A549 (cell line): ENCODE measurements at places on chromosomes 16 and 17.

GRCh38 chr16:53054670-53055485, at the start of gene CHD9:
Gene CHD9 (plus strand): TSS chr16:53054991. CDS start chr16:53156090, 101,099 bp downstream.
- DNase-seq: peak; percentile 83

DNA sequence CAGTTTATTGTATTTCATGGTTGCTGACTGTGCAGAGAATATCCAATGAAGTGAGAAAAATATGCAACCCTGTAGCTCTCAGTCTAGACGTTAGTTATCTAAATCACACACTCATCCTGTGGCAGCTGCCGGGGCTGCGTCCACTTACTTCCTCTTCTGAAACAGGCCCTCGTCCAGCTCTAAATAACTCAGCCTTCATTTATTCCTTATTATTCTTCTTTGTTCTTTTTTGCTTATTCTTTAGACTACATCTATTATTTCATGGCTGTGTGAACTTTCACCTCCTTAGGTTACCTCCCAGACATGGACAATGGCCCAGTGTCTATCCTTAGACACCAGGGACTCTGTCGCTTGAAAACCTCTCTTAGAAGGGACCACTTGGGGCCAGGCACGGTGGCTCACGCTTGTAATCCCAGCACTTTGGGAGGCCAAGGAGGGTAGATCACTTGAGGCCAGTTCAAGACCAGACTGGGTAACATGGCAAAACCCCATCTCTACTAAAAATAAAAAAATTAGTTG, 3.4 kb upstream of the THUMPD1 start:
- no peak for DNase-seq

- DNase-seq: peak; percentile 45
Measured at GRCh38 chr17:58535431-58535830, 21.0 kb upstream of the MTMR4 start.

DNA sequence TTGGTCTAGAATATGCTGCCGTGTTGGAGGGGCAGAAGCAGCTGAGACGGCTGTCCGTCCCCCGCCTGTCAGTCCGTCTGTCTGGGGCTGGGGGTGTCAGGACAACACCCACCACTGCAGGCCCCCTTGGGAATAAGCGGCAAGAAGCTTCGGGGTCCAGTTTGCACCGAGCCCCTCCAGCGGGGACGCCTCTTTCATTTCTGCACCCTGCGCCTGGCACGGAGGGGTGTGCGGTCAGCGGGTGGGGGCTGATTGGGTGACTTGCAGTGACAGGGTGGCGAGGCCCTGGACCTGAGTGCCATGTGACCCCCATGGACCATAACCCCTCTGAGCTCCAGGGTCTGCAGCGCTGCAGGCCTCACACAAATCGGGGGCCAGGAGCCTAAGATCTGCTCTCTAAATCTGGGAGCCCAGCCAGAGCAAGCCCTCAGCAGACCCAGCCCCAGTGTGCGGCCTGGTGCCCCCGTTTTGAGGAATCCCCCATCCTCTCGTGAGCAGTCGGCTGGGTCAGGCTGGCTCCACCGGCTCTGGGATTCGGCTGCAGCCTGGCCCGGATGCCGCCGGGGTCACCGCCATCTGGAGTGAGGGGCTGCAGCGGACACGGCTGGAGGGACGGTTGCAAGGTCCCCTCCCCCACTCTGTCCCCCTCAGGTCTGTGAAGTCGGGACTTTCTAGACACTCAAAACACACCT, 8.3 kb downstream of the CBFA2T3 start:
- no peak for DNase-seq

DNA sequence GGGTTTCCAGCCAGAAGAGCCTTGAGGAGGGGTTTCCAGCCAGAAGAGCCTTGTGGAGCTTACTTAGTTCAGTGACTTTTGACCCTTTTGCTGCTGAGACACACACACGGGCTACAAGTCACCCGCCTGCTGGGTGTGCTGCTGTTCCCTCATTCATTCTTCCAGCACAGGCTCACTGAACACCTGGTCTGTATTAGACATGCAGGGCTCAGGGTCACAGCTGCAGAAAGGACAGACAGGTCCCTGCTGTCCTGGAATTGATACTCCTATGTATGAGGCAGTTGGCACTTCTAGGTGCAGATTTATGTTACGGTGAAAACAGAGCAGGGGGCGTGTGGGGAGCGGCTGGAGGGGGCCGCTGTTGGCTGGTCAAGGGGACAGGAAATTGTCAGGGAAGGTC, 6.8 kb downstream of the CACNG4 start:
- DNase-seq: no peak

GRCh38 chr16:51383909-51384308, 232.8 kb upstream of the SALL1 start:
- no peak for DNase-seq

DNA sequence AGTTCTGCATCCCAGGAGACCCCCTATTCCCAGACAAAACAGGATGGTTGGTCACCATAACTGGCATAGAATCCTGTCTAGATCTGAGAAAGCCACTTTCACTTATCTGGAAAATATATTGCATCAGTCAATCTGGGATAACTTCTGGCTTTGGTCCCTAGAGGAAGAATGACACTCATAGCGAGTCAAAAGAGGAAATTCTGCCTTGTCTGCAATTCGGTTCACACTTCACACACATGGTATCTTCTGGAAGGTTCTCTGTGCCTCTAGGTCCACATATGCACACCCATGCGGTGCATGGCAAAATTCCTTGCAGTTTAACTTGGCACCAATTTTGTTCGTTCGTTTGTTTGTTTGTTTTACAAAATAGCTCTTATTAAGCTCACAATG, 49.2 kb upstream of the WSCD1 start:
- DNase-seq: no peak

DNA sequence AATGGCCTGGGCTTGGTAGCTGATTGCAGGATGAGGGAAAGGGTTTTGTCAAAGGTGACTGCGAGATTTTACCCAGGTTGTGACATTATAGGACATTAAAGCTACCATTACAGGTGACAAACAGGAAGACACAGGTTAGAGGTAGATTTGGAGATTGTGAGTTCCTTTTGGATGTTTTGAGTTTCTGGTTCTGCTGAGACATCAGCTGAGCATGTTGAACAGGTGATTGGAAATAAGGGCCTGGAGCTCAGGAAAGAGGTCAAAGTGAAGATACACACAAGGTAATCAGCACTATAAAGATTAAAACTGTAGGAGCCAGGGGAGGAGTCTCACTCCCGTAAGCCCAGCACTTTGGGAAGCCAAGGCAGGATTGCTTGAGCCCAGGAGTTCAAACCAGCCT, 6.0 kb downstream of the GSDMA start:
- no peak for DNase-seq

DNA sequence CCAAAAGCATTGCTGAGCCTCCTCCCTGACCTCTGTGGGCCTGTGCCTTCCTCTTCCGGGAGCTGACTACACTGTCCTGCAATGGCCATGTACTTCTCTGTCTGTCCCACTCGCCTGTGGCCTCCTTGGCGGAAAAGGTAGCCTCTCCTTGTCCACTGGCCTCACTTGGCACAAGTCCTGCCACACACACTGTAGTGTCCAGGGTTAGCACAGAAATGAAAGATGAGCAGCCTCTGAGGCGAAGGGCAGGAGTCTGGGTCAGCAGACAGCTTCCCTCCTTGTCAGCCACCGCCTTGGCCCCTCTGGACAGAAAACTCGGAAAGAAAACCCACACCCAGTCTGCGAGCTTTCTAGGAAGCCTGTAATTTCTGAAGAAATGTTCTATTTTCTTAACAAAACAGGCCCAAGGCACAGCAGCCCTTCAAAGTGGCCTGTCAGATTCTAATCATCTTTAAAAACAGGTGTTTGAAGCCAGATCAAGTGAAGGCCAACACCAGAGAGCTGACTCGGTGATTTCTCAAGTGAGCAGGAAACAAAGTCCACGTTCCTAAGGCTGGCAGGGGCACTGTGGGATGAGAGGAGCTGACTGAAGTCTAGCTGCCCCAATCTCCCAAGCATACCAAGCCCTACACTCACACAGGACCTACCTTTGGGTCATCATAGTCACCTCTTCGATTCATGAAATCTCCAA, 67.2 kb downstream of the GTF3C1 start:
- no peak for DNase-seq

- no peak for DNase-seq
Measured at GRCh38 chr16:66344533-66345145, 21.9 kb upstream of the CDH5 start.

GRCh38 chr16:86880316-86881117, 302.2 kb downstream of the FOXL1 start:
- DNase-seq: no peak

GRCh38 chr17:42243493-42243982, 32.7 kb downstream of the STAT5B start:
- no peak for DNase-seq

DNA sequence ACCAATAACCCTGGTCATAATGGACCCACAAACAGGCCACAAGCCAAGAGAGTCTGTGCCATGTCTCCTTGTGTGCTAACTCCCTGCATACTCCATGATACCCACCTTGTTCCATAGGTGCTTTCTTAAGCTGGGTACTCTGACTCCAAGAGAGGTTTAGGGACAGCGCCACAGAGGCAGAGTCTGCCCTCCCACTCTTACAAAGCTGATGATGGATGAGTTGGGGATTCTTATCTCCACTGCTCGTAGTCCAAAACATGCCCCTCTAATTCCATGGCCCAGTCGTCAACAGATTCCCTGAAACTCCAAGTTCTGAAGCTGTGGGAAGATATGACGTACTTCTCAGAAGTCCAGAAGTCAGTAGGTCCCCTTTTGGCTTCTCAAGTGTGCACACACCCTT, 184.4 kb upstream of the CCL2 start:
- no peak for DNase-seq

GRCh38 chr17:45087504-45087975, 26.4 kb downstream of the NMT1 start:
- no peak for DNase-seq

GRCh38 chr16:47013910-47014309, 40.4 kb upstream of the DNAJA2 start:
- DNase-seq: no peak

DNA sequence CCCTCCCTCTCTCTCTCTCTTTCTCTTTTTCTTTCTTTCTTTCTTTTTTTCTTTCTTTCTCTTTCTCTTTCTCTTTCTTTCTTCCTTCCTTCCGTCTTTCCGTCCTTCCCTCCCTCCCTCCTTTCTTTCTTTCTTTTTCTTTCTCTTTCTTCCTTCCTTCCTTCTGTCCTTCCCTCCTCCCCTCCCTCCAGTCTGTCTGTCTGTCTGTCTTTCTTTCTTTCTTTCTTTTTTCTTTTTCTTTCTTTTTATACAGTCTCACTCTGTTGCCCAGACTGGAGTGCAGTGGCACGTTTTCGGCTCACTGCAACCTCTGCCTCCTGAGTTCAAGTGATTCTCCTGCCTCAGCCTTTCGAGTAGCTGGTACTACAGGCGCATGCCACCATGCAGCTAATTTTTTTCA, 14.4 kb downstream of the CA4 start:
- no peak for DNase-seq

DNA sequence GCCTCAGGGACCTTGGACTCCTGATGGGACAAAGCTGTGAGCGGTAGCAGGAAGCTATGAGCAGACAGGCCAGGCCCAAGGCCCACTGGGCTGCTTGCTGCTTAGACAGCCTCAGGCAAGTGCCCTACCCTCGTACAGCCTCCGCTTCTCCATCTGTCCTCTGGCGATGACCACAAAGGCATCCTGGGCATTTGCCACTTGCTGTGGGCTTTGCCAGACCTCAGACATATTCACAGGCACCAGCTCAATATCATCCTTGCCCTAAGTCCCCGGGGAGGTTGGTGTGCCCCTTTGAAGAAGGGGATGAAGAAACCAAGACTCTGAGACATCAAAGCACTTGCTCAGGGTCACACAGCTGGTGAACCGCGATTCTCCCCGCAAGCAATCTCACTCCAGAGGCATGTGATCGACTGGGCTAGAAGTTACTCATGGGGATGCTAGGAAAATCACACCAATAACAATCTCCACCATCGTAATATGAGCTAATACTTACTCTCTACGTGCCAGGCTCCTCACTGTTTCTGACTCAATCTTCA, 21.7 kb downstream of the PPL start:
- DNase-seq: no peak

DNA sequence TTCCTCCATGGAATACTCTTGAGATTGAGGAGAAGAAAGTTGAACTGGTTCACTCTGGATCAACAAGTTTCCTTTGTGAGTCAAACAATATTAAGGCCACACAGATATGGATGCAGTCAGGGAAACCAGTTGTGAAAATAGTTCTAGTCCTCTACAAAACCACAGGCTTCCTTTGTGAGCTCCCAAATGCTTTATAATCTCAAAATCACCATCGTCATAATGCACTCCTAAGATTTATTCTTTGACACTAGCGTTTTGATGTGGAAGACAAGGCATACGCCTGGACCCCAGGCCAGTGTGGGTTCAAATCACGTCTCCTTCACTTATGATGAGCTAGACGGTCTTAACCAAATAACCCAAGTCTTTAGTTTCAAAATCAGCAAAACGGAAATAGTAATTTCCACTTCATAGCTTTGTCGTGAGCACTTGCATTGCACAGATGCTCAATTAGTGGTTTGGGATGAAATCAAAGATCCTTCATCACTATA, 142.6 kb downstream of the STX8 start:
- DNase-seq: no peak

DNA sequence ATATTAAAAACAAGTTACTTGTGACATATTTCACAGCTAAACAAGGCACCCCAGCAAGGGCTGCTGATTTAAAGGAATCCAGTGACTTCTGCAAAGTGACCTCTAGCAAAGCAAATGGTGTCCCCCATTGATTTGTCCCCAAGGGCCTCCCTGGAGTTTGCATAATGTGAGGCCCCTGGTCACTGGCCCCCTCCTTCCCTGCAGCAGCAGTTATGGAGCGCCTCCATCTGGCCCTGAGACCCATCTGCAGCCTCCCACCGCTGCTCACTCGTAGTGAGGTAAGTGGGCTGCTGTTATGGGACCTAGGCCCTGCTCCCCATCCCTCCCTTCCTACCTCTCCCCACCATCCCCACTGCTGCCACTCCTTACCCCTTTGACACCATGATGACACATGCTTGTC, 19.6 kb upstream of the EEF2K start:
- no peak for DNase-seq

- DNase-seq: no peak
Measured at GRCh38 chr17:4465786-4466185, 32.0 kb downstream of the SPNS3 start.

- peak; percentile 47 for DNase-seq
Measured at GRCh38 chr17:9644910-9645751, at the start of gene USP43. Gene USP43 (plus strand): TSS chr17:9645517. CDS start chr17:9645633, 116 bp downstream.

- no peak for DNase-seq
Measured at GRCh38 chr17:82314012-82314726, 3.2 kb downstream of the CD7 start.

GRCh38 chr17:77374170-77374936, 233.6 kb downstream of the SEC14L1 start:
- no peak for DNase-seq

- no peak for DNase-seq
Measured at GRCh38 chr17:13395862-13396261, 205.9 kb downstream of the HS3ST3A1 start.

DNA sequence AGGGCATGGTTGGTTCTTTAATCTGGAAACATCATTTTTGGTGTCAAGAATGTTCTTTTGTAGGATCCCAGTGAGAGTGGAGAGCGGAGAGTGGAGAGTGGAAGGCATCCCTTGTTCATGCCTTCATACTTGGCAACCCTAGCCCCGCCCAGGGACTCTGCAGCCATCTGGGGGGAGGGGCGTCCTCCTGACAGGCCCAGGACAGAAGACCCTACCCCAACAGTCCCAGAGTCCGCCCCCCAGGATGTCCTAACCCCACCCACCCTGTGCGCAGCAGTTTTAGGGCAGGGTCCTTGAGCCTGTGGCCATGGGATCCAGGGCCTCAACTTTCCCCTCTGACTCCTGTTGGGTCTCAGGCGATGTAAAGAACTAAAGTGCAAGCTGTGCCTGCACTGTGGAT, 4.5 kb downstream of the SLC26A11 start:
- no peak for DNase-seq

GRCh38 chr16:12392585-12393091, 411.0 kb downstream of the CPPED1 start:
- no peak for DNase-seq

GRCh38 chr16:48999044-48999443, 282.6 kb downstream of the CBLN1 start:
- no peak for DNase-seq
